ENCODE measurements at places on chromosomes 16 and 17. TPM values are rescaled to one million over a fixed set of nuclear protein-coding genes. Genes with fewer than 3 reads are reported as not detected.

TBC1D3C gene
- total RNA-seq: not detected

TAT gene
- total RNA-seq: not detected

RND2 gene
- 0.36 TPM for total RNA-seq

DPEP1 gene
- not detected for total RNA-seq

KIF19 gene
- total RNA-seq: 0.72 TPM

DOC2B gene
- 28.6 TPM for total RNA-seq

GRCh38 chr16:81879625-81880024, 100.5 kb downstream of the PLCG2 start:
- no peak for DNase-seq

- DNase-seq: no peak
These were observed 76.3 kb downstream of the GAS7 start for GRCh38 chr17:10121971-10122707.

DNA sequence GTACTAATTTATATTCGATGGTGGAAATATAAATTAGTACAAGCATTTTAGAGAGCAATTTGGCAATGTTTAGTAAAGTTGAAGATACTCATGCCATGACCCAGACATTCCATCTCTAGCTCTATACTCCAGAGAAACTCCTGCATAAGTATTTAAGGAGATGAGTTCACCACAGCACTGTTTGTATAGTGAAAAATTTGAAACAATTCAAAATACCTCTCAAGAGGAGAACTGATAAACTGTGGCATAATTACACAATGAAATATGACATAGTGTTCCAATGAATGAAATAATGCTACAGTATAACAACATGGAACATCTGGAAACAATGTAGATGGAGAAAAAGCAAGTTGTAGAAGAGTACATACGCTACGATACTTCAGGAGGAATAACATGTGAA, 48.6 kb upstream of the IRX3 start:
- no peak for DNase-seq

GRCh38 chr17:68646626-68647526, 45.7 kb upstream of the FAM20A start:
- DNase-seq: no peak

GRCh38 chr16:19645557-19645981, 72.5 kb downstream of the KNOP1 start:
- DNase-seq: no peak

GRCh38 chr17:37146086-37147064, 197.6 kb downstream of the AATF start:
- DNase-seq: no peak

DNA sequence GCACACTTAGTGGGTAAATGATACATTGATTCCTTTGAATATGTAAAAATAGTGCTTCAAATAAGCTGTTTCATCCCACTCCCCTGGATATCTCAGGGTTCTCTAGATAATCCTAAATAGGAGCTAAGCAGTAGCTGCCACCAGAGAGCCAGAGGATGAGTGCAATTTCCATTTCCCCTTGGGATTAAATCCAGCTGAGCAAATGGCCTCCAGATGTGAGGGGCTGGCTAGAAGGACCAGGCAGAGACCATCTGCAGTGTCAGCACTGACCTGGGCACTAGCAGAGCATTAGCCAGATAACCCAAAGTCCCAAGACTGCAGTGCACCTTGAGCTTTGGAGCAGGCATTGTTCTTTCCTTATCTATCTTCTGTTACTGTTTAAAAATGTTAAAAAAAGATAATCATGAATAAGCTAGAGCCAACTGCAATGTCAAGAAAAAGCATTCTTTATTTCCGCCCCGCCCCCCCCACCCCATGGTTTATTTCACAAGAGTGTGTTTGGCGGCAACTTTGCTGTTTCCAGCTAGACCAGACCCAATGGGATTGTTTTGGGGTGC, 19.5 kb downstream of the GPR179 start:
- DNase-seq: no peak

GRCh38 chr17:74449773-74450172, 16.7 kb upstream of the CD300A start:
- DNase-seq: no peak

Data from omental fat pad (tissue), 4 donors.